ENCODE measurements at places on chromosomes 4 and X.

DNA sequence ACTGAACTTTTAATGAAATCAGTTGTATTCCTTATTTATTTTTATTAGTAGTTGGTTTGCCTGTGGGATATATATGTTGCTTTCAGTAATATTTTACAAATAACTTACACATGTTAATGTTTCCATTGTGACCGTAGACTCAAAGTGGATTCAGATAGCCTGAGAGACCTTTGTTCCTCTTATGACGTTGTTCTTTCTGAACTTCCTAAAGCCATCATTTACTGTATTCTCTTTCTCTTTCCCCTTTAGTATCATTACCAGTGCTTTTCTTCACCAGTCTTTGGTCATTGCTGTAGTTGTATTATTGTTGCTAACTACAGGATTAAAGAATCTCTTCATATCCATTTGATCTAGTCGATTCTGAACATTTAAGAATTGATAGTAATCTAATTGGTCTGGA is 4.3 kb downstream of the STIM2 start:
- no peak for DNase-seq

- peak; percentile 41 for DNase-seq
These were observed 189.8 kb upstream of the AFF2 start for GRCh38 chrX:148310426-148311165.

GRCh38 chr4:132026816-132027215 is 1122.3 kb upstream of the PCDH10 start:
- no peak for DNase-seq

- no peak for DNase-seq
These were observed 57.0 kb upstream of the RAP1GDS1 start for GRCh38 chr4:98204236-98204553.

GRCh38 chrX:144334577-144334976 is 450.7 kb downstream of the UBE2NL start:
- no peak for DNase-seq

DNA sequence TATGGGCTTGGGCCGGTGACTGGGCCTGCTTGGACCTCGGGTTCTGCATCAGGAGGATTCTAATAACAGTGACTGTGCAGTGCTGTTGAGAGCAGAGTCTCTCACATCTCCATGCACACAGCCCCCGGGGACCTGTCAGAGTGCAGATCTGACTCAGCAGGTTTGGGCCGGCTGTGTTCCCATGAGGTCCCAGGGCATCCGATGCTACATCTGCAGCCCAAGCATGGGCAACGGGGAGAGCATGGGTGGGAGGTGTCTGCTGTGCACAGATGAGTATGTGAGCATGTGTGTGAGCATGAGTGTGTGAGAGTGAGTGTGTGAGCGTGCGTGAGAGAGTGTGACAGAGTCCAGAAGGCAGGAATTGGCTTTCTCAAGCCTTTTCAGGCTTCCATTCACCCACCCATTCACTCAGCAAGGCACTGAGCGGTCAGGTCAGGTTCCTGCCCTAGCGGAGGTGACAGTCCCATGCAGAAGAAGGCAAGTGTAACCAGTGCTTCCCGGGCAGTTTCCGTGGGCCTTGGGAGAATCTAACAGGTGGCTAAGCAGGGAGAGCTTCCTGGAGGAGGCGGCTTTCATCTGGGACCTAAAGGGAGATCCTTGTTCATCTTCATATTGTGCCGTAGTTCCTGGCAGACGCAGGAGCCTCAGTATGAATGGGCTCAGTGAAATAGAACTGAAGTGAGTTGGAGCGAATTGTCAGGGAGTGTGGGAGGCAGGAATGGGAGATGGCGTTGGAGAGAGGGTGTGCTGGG is 62.6 kb downstream of the SORCS2 start:
- no peak for DNase-seq

DNA sequence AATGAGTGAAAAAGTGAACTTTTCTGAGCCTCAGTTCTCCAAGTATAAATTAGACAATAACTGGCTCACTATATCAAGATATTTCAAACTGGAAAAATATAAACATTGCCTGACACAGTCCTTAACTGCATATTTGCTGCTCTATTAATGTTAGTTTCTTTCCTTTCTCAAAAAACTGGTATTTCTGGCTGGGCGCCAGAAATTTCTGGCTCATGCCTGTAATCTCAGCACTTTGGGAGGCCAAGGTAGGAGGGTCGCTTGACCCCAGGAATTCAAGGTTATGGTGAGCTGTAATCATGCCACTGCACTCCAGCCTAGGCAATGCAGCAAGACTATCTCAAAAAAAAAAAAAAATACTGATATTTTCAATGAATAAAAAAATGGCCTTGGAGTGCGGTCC is 227.0 kb downstream of the MAGEB17 start:
- DNase-seq: no peak

GRCh38 chr4:92071587-92071986 is 232.2 kb upstream of the GRID2 start:
- DNase-seq: no peak

DNA sequence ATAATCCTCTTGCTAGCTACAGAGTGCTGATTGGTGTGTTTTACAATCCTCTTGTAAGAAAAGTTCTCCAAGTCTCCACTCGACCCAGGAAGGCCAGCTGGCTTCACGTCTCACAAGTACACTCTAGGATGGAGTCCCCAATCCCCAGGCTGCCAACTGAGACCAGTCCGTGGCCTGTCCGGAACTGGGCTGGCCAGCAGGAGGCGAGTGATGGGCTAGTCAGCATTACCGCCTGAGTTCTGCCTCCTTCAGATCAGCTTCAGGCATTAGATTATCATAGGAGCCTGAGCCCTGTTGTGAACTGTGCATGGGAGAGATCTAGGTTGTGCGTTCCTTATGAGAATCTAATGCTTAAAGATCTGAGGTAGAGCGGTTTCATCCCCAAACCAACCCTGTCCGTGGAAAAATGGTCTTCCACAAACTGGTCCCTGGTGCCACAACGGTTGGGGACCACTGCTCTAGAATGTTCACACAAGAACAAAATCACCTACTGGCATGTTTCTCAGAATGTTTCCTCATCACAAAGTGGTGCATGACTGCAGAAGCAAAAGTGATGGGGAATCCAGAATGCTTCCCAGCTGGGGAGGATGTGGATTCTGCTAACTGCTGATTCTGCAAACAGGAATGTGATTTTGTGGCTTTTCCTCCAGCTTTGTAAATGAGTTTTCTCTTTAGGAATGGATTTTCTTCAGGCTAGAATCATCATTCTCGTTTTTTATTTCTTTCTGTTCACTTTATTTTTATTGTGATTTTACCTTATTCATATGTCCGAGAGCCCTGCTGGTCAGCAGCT is 40.9 kb downstream of the SEPTIN11 start:
- no peak for DNase-seq

DNA sequence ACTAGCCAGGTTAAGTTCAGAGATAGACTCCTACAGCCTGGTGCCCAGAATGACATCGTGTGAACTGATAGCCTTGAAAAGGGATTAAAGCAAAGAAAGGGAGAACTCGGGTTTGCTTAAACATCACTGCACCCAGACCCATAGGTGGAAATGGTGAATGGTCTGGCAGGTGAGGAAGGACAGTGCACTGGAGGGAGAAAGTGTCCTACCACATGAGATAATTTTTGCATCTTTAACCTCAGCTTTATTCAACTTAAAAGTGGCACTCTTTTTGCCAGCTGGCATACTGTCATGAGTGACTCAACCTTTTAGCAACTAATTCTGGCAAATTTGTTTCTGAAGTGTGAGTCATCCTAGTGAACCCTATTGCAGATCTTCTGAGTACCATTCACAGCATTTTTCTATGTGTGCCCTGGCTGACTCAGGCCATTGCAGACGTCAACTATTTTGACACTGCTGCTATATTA is 53.0 kb upstream of the DAPP1 start:
- DNase-seq: no peak

DNA sequence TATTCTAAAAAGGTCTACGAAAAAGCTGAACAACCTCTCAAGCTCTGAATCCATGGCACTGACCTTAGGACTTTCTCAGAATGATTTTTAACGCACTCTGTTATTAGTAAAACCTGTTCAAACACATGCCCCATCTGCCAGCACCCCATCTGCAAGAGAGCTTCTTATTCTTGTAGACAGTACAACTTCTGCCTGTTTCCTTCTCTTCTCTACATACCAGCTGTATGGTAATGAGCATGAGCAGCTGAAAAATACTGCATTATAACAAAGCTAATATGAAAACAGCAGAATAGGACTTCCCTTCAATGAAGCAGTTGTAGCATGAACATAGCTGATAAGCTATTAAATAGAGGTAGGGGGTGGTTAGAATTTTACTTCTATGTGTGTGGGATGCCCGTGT is 167.9 kb downstream of the FBXW7 start:
- no peak for DNase-seq

GRCh38 chr4:181261279-181261678 is 981.9 kb upstream of the TENM3 start:
- no peak for DNase-seq

DNA sequence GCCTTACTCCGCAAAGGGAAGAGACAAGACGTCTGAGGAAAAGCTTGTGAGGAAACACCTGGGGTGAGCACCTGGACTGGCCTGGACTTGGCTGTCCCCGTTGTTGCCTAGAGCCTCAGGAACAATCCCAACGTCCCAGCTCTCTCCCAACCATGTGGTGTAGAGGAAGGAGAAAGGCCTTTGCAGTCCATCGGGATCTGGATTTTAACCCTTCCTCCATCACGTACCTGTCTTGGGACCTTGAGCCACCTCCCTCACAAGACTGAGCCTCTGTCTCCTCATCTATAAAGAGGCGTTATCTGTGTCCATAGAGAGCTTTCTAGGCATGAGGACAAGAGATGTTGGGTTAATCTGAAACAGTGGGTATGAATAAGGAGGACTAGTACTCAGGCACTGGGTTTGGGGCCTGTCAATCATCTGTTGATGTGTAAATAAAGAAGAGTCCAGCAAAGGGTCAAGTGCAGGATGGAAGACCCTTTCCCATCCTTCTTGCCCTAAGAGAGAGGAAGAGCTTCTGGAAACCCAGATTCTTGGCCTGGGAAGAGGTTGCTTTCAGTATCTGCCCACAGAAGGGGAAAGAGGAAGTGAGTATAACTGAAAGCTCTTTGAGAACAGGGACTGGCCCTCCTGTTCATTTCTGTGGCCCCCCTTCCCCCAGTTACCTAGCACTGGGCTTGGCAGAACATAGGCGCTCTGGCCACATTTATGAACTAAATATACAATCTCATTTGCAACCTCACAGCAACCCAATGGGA is 137.1 kb downstream of the PJA1 start:
- DNase-seq: no peak

DNA sequence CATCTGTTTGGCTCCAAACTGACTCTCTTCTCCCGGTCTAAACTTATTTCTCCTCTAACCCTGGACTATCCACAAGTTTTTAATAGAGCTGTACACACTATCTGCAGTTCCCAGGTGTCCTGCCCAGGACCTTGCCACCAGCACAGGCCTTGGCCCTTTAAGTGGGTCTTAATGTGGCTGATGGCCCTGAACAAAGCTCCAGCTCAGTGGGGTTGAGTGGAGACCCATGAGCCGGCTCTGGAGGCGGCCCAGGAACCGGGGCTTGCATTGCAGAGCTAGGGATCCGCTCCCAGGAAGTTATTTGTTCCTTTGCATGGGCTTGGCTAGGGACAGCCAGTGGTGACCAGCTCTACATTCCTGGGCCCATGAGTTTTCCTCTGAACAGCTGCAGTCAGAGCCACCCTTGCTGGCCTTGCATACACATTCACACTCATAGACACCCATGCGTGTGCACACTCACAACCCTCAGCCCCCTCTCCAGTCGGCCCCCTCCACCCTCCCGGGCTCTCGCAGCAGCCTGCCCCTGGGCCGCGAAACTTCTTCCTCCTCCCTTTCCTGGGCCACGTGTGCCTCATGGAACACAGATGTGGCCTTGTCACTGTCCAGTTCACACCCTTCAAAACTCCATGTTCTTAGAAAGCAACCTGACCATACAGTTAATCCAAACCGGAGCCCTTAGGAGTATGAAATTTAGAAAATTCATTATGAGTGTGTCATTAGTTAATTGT is 58.2 kb downstream of the GPR143 start:
- DNase-seq: no peak

- DNase-seq: peak; percentile 2
These were observed 209.3 kb downstream of the UGT8 start for GRCh38 chr4:114807759-114808404.

- DNase-seq: no peak
These were observed 8.2 kb downstream of the HPGDS start for GRCh38 chr4:94334476-94334875.

GRCh38 chr4:181957088-181957487 is 286.1 kb upstream of the TENM3 start:
- DNase-seq: no peak

GRCh38 chr4:158826057-158826456 is 57.2 kb downstream of the FNIP2 start:
- no peak for DNase-seq

DNA sequence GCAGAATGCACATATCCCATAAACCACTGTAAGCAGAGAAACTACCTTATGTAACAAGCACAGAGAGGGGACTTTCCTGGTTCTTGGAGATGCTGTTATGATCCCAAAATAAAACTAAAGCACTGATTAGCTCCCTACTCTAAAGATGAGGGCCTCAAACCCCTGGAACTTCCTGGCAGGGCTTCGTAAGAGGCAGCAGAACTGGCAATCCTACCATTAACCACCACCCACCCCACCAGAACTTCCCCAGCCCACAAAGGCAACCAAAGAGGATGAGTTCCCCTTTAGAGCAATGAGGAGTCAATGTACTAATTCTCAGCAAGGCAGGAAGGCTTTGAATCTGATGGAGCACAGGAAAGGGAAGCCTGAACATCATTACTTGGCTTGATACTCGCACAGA is 436.5 kb upstream of the FRG1 start:
- DNase-seq: no peak
